ENCODE measurements at places on chromosomes 3 and 15. TPM values are rescaled to one million over a fixed set of nuclear protein-coding genes. Genes with fewer than 3 reads are reported as not detected.

Gene SLC9C1
- total RNA-seq = not detected

Gene EIF4E3
- total RNA-seq = 76.9 TPM

DNA sequence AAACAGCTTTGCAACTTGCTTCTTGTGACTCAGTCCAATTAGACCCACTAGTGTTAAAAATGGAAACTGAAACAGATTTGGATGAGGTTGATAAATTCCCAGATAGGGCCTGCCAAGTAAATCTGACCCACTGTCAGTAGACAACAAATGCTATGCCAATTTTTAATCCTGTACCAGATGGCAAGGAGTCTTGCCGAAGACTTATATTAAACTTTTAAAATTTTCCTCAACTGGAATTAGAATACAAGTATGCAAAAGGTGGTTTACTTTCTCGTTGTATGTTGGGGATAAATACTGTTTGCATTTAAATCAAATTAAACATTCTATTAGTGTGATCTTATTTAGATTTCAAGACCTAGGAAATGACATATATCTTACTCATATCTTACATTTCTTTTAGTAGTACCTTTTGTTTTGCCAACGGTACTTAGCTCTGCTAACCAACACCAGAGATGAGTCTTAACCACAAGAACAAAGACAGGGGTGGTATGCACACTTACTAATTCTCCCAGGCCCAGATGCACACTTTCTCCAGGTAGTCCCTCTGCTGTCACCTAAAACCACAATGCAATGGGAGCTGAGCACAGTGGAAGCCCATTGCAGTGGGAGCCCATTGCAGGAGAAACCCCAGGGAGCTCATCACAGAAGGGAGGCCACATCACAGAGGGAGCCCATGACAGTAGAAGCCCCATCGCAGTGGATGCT lies 77.8 kb downstream of the WWTR1 start:
- peak; percentile 16 for DNase-seq

GRCh38 chr3:161284989-161285388 lies 63.9 kb downstream of the NMD3 start:
- no peak for DNase-seq

GRCh38 chr15:94040541-94041248 lies 190.7 kb upstream of the MCTP2 start:
- DNase-seq = no peak

- no peak for DNase-seq
Observed at GRCh38 chr15:31402003-31402402, 75.4 kb downstream of the KLF13 start.

DNA sequence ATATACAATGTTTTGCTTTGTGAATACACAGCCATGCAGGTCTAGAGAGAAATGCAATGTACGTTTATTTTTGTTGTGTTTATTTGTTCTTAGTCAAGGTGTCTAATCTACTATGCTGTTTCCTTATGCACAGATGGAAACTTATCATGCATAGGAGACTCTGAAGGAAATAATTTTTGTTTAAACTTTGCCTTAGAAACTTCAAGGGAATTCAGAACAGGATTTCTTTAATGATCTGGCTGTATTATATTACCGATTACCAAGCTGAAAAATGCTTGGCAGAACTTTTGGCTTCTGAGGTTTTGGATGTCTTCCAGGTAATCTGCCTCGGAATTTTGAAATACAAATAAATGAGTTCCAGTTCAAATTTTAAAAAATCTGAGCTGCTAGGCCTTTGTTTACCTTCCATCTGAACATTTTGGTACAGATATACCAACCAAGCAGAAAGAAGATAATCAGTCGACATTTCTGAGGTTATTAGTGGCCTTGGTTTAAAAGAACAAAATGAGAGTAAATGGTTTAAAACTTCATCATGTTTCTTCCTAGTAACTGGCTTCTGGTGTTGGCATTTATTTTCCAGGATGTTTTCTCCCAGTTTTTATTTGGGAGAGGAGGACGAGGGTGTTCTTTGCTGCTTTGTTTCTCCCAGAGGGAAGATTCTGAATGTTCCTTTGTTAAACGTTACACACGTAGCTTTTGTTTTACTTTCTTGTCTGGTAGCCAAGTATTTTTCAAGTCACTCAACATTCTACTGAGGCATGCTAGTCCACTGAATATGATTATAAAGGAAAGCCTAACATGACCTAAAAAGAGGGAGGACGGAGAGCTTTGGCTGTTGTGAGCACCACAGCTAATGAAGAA lies 421.8 kb upstream of the TBL1XR1 start:
- no peak for DNase-seq

DNA sequence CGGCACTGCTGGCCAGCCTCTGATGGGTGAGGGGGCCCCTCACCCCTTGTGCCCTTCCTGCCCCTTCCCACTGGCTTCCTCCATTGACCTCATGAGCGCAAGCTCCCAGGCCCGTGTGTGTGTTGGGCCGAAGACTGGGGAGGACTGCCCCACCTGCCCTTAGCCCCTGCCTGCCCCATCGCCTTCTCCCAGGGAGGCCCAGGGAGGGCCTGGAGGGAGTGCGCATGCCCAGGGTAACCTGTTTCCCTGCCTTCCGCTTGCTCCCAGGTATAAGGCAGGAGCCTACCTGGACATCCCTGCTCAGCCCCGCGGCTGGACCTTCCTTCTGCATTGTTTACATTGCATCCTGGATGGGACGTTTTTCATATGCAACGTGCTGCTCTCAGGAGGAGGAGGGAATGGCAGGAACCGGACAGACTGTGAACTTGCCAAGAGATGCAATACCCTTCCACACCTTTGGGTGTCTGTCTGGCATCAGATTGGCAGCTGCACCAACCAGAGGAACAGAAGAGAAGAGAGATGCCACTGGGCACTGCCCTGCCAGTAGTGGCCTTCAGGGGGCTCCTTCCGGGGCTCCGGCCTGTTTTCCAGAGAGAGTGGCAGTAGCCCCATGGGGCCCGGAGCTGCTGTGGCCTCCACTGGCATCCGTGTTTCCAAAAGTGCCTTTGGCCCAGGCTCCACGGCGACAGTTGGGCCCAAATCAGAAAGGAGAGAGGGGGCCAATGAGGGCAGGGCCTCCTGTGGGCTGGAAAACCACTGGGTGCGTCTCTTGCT lies 8.8 kb downstream of the DLL4 start:
- DNase-seq = no peak

Gene SNX33
- 1.8 TPM for total RNA-seq

- DNase-seq = no peak
Observed at GRCh38 chr3:167559924-167560323, 86.1 kb upstream of the SERPINI2 start.

Gene GOLGA6A
- total RNA-seq = not detected

Gene GATM
- total RNA-seq = 1.9 TPM

- DNase-seq = no peak
Observed at GRCh38 chr15:36545467-36545992, 33.9 kb upstream of the CDIN1 start.

Gene MFSD1
- total RNA-seq = 27.4 TPM

Gene ARPIN
- not detected for total RNA-seq

Gene PRTG
- total RNA-seq = not detected

All from activated CD4-positive, alpha-beta memory T cell treated with anti-CD3 and anti-CD28 coated beads, Interleukin-2, amount 10 ng/mL, durations not matched to agents 7 days and 5 days (primary cell).